Cardiac septum (tissue), 1 donor: ENCODE measurements at places on chromosomes 7 and 10. TPM values are rescaled to one million over a fixed set of nuclear protein-coding genes. Genes with fewer than 3 reads are reported as not detected.

The SFRP4 gene
- total RNA-seq: 15.0 TPM

The PILRB gene
- 11.6 TPM for total RNA-seq

The SLC18A3 gene
- not detected for total RNA-seq

The ADCYAP1R1 gene
- total RNA-seq: 1.4 TPM

The IGFBP1 gene
- not detected for total RNA-seq

The MMD2 gene
- total RNA-seq: not detected
